ENCODE measurements at places on chromosomes 6 and 20.

DNA sequence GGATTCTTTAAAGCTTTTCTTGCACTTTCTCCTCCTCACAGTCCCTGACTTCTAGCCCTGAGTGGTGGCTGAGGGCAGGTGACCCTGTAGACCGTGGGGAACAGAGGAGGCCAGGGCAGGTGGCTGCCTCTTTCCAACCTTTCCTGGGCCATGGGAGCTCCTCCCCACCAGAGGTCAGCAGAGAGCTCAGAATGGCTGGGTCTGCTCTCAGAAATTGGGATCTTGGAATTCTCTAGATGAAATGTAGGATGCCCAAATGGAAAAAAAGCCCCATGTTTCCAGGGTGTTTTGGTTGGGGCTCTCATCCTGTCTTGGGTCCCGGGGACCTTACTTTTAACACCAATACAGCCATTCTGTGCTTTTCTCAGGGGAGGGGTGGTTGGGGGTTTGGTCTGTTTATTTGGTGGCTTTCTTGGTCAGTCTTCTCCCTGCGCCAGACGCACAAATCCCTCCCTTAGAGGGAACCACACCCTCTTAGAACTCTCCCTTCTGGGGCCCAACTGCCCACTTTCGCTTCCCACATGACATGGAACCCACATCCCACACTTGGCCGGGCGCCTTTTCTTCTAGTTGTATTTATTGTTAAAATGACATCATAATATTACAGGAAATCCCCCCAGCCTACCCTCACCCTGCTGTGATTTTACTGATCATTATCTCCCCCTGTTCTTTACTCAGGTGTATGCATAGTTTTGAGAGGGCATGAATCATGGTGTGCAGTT is 17.9 kb downstream of the GNAS start:
- DNase-seq, result no peak

DNA sequence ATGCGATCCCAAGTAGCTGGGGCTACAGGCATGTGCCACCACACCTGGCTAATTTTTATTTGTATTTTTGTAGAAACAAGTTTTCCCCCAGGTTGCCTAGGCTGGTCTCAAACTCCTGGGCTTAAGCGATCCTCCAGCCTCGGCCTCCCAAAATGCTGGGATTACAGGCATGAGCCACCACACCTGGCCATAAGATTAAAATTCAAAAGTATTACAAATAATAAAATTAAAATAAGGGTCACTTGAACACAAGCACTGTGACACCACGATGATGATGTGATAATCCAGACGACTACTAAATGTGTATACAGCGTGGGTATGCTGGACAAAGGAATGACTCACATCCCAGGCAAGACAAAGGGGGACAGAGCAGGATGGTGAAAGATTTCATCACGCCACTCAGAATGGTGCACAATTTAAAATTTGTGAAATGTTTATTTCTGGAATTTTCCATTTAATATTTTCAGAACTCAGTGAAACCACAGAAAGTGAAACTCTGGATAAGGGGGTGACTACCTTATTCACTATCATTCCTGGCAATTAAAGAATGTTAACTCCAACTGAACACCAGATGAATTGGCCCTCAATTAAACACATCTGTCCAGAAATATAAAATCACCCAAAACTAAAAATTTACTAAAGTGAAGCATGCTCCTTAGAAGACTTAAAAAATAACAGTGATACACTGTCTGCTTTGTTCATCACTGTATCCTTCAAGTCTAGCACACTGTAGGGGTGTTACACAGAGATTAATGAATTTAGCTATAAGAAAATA is 13.1 kb downstream of the B4GALT5 start:
- no peak for DNase-seq

- no peak for DNase-seq
These were observed 3.5 kb downstream of the ZKSCAN8 start for GRCh38 chr6:28145231-28145630.

DNA sequence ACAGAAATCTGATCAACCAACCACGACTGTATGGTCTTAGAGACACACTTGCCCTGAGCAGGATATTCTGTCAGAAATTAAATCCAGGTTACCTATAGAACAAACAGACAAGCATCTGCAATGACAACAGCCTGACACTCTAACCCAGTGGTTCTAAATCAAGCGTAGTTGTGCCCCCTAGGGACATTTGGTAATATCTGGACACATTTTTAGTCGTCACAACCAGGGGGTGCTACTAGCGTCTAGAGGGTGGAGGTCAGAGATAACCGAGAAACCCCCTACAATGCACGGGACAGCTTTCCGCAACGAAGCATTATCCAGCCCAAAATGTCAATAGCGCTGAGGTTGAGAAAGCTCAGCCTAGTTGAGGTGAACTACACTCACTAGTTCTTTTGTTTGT is 32.3 kb downstream of the ID4 start:
- no peak for DNase-seq

DNA sequence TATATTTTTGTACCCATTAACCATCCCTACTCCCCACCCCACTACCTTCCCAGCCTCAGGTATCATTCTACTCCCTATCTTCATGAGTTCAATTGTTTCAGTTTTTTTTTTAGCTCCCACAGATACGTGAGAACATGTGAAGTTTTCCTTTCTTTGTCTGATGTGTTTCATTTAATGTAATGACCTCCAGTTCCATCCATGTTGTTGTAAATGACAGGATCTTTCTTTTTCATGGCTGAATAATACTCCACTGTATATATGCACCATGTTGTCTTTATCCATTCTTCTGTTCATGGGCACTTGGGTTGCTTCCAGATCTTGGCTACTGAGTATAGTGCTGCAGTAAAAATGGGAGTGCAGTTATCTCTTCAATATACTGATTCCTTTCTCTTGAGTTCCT is 63.5 kb downstream of the MYO6 start:
- no peak for DNase-seq

- no peak for DNase-seq
These were observed 181.8 kb downstream of the MEI4 start for GRCh38 chr6:77834591-77834996.

- DNase-seq, result no peak
These were observed 73.3 kb upstream of the CD93 start for GRCh38 chr20:23159256-23159946.

Data from NCI-H1694 (cell line).